ENCODE measurements at places on chromosomes 6 and 20.
A peak's percentile ranks its signal among the peaks of the same experiment; 100 is the strongest.

DNA sequence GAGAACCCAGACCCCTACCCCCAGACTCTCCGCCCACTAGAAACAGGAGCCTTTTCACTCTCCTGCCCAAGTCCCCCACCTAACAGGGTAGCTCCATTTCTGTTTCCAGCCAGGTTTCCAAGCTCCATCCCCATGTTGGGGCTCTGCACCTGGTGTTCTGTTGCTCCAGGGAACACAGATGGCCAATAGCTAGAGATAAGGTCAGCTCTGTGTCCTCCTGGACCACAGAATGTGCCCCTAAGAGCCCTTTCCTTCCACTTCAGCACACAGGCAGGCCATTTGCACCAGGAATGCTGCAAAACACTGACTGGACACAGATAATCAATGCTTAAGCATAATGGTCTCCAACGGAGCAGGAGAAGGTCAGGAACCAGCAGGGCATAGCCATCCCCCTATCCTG, 159.4 kb downstream of the QRSL1 start:
- H3K36me3 ChIP-seq, result no peaks in the 10 kb centered on the region
- no peaks in the 10 kb centered on the region for H3K27me3 ChIP-seq
- H3K4me3 ChIP-seq, result no peak overlapping the region
- peaks cover 6% of the 10 kb centered on the region for H3K4me1 ChIP-seq

- DNase-seq, result no peak
- no peaks in the 10 kb centered on the region for H3K27me3 ChIP-seq
- H3K27ac ChIP-seq, result no peak overlapping the region
- H3K4me1 ChIP-seq, result no peaks in the 10 kb centered on the region
Observed at GRCh38 chr6:121857551-121857950, 422.1 kb downstream of the GJA1 start.

DNA sequence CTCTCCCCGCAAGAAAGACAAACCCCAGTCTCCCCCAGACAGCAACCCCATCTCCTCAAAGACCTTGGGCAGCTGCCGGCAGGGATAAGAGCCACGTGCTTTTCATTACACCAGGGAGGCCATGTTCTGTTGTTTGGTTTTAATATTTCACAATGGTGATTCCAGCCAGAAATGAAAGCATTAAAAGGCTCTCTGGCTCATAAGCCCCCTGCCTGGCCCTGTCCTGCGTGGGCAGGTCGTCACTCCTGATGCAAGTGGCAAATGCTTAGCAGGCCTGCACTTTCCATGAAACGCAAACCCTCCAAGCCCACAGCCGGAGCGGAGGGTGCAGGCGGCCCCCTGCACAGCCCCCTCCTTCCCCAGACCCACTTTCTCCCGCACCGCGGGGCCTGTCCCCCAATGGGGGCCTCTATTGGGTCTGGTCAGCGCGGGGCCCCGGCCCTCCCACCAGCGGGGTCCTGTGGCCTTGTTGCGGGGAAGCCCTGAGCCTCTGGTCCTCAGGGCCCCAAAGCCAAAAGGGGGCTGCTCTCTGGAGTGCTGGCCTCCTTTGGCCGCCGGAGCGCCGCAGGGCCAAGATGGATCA, 77.2 kb downstream of the TMEM242 start:
- DNase-seq, result no peak
- H3K4me1 ChIP-seq, result no peaks in the 10 kb centered on the region
- no peaks in the 10 kb centered on the region for H3K36me3 ChIP-seq
- no peak overlapping the region for H3K27ac ChIP-seq
- H3K27me3 ChIP-seq, result no peaks in the 10 kb centered on the region
- no peak overlapping the region for H3K4me3 ChIP-seq

DNA sequence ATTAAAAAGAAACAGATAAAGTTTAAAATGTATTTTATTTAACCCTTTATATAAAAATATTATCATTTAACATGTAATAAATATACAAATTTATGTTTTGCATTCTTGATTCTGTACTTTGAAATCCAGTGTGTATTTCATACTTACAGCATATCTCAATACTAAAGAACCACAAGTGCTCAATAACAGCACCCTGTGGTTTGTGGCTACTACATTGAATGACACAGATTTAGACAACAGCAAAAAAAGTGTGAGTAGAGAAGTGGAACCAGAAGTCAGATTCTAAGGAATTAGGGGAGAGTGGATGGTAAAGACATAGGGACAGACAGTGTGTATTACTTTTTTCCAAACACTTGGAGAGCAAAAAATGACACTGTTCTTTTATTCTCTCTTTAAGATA, 524.5 kb downstream of the BMP2 start:
- no peaks in the 10 kb centered on the region for H3K36me3 ChIP-seq
- H3K27me3 ChIP-seq, result no peaks in the 10 kb centered on the region
- DNase-seq, result no peak

- H3K27me3 ChIP-seq, result peaks cover 8% of the 10 kb centered on the region
- no peak overlapping the region for H3K4me3 ChIP-seq
- no peak for DNase-seq
- no peaks in the 10 kb centered on the region for H3K4me1 ChIP-seq
- no peak overlapping the region for H3K27ac ChIP-seq
Observed at GRCh38 chr6:168217880-168218537, 101.6 kb downstream of the DACT2 start.

DNA sequence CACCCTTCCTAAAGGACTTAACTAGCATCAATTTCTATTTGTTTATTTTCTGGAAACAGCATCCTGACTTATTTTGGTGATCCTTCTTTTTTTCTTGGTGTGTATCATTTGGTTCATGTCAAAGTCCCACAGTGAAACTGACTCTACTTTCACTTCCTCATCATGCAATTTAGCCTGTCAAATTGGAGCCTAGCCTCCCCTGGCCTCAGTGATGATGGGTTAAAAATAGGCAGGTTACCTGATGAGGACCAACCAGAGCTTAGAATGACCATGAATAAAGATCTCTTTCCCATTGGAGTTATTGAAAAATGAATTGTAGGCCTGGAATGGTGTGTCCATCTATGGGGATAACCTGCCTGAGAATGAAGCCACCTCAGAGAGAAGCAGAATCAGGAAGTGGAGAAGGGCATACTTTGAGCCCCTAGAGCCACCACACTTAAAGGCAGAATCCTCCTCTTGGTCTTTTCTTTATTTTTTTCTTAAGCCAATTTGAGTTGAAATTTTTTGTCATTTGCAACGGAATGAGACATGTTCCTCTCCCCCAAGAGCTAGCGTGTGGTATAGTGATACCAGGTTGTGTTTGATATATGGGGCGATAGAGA, 105.6 kb downstream of the BTBD3 start:
- H3K27ac ChIP-seq, result no peak overlapping the region
- H3K4me1 ChIP-seq, result no peaks in the 10 kb centered on the region
- no peak for DNase-seq
- no peaks in the 10 kb centered on the region for H3K27me3 ChIP-seq
- H3K36me3 ChIP-seq, result no peaks in the 10 kb centered on the region
- H3K4me3 ChIP-seq, result no peak overlapping the region

DNA sequence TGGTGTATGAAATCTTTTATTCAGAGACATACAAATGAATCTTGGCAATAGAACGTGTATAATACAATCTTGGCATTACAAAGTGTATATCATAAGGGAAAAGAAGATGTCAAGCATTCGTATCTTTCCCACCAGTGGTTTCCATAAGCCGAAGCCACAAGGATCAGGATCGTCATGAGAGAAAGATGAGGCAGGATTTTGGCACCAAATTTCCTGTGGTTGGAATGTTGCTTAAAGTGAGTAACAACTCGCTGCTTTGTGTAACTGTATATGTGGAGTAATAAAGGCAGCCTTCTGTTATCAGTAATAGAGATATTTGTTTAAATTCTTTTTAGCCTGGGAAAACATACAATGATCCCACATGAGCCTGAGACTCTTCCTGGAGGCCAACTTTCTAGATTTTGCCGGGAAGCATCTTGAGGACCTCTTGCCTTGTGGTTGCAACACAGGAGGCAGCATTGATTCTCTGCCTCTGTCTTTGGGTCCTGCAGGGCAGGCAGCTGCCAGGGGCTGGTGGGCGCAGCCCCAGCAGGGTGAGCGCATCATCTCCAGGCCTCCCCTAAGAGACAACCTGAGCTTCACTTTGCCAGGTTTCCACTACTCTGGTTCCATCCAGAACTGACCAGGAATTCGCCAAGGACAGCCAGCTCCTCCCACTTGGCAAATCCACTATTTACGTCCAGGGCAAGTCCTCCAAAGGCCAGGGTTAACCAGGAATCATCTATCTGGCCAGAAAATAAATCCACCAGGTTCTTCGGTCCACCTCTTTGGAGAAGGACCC, 230.9 kb upstream of the SULF2 start:
- no peaks in the 10 kb centered on the region for H3K27me3 ChIP-seq
- no peaks in the 10 kb centered on the region for H3K4me1 ChIP-seq
- no peak overlapping the region for H3K27ac ChIP-seq
- H3K36me3 ChIP-seq, result no peaks in the 10 kb centered on the region

DNA sequence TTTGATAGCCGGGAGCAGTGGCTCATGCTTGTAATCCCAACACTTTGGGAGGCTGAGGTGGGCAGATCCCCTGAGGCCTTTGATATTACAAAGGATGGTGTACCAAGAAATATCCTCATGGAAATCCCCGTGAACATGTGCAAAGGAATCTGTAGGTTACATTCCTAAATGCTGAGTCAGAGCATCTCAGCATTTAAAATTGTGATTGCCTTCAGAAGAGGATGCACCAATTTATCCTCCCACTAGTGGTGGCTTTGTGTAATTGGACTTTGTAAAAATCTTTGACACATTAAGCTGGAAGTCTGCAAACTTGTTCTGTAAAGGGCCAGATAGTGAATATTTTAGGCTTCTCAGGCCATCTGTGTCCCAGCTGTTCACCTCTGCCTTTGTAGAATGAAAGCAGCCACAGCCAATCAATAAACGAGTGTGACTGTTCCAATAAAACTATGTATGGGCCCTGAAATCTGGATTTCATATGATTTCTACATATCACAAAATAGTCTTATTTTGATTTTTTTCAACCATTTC, 11.8 kb downstream of the TMEM14B start:
- peak overlapping the region; percentile 49 for H3K27ac ChIP-seq
- no peaks in the 10 kb centered on the region for H3K27me3 ChIP-seq
- peak overlapping the region; percentile 36 for H3K4me3 ChIP-seq
- H3K36me3 ChIP-seq, result peaks cover 17% of the 10 kb centered on the region

- H3K36me3 ChIP-seq, result no peaks in the 10 kb centered on the region
- H3K4me3 ChIP-seq, result no peak overlapping the region
- no peak overlapping the region for H3K27ac ChIP-seq
- peak; percentile 23 for DNase-seq
- H3K4me1 ChIP-seq, result peaks cover 12% of the 10 kb centered on the region
Observed at GRCh38 chr6:7341989-7342742, 29.2 kb upstream of the SSR1 start.

DNA sequence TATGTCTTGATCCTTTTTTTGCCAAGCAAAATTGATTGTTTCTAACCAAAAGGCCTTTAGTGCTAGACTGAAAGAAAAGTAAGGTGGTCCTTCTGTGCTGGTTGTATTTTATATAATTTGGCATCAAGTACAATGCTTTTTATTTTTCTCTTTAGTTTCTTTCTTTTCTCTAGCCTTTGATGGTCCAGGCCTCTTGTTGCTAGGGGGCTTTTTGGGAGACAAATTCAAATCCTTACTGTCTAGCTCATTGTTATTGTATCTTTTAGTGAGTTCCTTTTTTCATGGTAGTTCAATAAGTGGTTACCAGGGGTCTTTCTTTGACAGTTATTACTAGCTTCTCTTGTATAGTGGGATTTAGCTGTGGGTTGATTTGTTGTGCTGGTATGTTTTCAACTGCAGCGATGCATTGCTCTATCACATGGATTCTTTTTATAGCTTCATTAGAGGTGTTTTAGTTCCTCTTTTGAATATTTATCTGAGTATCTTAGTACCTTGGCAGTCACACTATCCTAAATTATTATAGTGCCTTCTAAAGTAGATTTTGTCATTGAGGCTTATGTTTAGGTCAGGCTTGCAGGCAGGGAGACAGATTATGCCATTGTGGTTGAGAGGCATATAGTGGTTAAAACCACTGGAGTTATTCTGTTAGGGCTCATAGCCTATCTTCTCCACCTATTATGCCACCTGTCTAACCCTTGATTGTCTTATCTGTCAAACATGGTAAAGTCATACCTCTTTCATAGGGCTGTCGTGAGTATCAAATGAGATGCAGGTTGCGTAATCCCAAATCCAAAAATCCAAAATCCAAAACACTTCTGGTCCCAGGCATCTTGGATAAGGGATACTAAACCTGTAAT, 49.5 kb downstream of the KCNS1 start:
- no peaks in the 10 kb centered on the region for H3K4me1 ChIP-seq
- H3K36me3 ChIP-seq, result no peaks in the 10 kb centered on the region
- no peak for DNase-seq
- no peaks in the 10 kb centered on the region for H3K27me3 ChIP-seq
- H3K27ac ChIP-seq, result no peak overlapping the region

DNA sequence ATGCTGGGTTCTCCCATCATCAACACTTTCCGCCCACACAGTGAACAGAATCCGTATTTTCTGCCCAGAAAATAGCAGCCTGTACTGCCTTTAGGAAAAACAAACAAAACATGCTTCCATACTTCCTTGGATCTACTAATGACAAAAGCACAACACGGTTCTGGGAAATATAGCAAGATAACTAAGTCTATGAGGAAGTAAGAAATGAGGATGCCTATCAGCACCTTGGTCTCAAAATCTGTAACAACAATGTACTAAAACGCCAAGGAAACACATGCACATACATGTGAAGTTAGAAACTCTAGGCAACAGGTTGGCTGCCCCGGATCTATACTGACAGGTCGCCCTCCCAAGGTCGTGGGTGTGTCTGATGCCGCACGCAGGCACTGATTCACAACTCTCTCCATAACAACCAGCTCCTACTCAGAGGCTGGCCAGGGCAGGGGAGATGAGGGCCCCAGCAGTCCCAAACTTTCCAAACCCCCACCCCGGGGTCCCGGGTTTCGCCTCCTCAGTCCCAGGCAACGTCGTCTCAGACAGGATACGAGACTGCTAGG, 710 bp downstream of the BTBD9 start:
- no peaks in the 10 kb centered on the region for H3K36me3 ChIP-seq
- peak overlapping the region; percentile 89 for H3K27ac ChIP-seq
- H3K27me3 ChIP-seq, result no peaks in the 10 kb centered on the region
- H3K4me1 ChIP-seq, result peaks cover 25% of the 10 kb centered on the region
- H3K4me3 ChIP-seq, result peak overlapping the region; percentile 86

DNA sequence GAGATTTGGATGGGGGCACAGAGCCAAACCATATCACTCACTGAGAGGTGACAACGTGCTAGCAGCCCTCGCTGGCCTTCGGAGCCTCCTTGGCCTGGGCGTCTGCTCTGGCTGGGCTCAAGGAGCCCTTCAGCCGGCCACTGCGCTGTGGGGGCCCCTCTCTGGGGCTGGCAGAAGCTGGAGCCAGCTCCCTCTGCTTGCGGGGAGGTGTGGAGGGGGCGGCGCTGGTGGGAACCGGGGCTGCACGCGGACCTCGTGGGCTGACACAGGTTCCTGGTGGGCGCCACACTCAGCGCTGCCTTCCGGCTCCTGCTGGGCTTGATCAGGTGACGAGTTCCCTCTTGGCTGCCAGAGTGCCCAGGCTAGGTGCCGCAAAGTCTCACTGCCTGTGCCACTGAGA, 489.2 kb downstream of the PKHD1 start:
- no peak for DNase-seq
- H3K27me3 ChIP-seq, result no peaks in the 10 kb centered on the region
- no peaks in the 10 kb centered on the region for H3K36me3 ChIP-seq
- no peaks in the 10 kb centered on the region for H3K4me1 ChIP-seq

DNA sequence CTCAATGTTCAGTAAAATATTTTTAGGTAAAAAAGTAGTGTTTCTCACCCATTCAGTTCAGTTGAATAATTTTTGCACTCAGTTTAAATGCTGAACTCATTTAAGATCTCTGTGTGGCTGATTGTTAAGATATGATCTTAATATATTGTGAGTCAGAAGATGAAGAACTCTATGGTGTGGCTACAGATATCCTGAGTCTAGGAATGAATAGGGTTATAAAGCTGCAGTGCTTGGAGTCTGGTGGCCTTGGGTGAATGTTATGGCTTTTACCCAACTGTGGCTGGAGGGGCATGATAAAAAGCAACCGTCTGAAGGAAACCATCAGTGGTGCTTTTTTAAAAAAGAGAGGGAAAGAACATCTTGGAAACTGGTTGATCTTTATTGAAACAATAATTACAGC, 65.9 kb downstream of the CCN2 start:
- no peaks in the 10 kb centered on the region for H3K4me1 ChIP-seq
- no peak overlapping the region for H3K4me3 ChIP-seq
- DNase-seq, result no peak
- H3K36me3 ChIP-seq, result no peaks in the 10 kb centered on the region
